Neuronal stem cell (in vitro differentiated cells): ENCODE measurements at places on chromosomes 6 and 20.

- peak; percentile 86 for DNase-seq
Measured at GRCh38 chr20:21702553-21703470, 2.7 kb upstream of the PAX1 start.

DNA sequence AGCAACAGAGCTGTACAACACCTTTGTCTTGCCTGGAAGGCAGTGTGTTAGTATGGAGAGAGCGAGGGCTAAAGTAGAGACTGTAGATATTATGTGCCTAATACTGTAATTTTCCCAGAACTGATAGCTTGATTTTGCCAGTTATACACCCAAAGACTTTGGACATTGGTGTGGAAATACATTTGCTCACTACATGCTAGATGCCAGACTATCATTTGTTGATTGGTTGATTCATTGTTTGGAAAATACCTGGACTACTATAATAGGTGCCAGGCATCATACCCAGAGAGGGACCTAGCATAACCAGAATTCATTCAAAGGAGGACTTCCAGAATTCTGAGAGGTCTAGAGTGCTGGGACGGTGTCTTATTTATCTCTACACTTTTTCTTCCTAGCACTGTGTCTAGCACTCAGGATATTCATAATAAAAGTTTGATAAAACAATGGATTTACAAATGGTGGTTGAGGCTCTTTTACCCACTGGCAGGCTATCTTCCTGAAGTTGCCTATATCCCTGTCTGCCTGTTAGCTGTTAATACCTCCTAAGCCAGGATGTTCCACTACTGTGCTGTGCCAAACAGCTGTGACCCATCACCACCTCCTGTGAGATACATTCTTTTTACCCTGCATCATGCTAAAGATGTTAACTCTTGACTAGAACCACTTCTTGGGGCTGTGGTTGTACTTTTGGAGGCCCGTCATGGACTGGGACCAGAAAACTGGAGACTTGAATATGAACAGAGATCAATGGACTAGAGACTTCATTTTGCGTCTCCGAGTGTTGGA lies 72.2 kb upstream of the FUCA2 start:
- no peak for DNase-seq

DNA sequence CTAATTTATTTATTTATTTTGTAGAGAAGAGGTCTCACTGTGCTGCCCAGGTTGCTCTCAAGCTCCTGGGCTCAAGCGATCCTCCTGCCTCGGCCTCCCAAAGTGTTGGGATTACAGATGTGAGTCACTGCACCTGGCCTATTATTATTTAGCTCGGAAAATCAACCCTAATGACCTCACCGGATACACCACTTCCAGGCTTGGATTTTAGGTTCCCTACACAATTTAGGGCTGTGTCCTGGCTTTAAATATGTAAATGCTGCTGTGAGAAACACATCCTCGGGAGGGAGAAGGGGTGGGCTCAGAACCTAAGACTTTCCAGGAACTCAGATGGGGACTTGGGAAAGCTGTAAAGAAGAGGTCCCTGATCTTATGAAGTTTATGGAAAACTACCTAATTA lies 51.0 kb upstream of the SLC32A1 start:
- no peak for DNase-seq

DNA sequence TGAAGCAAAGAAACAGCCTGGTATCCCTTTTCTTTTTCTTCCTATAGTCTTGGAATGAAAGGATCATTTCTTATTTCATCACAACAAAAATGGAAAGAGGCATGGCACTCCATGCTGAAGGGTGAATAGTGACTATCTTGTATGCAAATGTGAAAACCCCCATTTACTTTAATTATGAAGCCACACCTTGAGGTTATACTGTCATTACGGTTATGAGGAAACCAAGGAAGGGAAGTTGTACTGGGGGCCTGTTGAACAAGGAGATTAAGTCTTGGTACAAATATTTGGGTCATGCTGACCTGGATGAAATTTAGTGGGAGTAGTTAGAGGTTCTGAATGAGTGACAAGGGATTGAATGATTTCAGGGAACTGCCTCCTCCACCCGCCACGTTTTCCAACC lies 8.7 kb upstream of the STXBP5 start:
- no peak for DNase-seq

DNA sequence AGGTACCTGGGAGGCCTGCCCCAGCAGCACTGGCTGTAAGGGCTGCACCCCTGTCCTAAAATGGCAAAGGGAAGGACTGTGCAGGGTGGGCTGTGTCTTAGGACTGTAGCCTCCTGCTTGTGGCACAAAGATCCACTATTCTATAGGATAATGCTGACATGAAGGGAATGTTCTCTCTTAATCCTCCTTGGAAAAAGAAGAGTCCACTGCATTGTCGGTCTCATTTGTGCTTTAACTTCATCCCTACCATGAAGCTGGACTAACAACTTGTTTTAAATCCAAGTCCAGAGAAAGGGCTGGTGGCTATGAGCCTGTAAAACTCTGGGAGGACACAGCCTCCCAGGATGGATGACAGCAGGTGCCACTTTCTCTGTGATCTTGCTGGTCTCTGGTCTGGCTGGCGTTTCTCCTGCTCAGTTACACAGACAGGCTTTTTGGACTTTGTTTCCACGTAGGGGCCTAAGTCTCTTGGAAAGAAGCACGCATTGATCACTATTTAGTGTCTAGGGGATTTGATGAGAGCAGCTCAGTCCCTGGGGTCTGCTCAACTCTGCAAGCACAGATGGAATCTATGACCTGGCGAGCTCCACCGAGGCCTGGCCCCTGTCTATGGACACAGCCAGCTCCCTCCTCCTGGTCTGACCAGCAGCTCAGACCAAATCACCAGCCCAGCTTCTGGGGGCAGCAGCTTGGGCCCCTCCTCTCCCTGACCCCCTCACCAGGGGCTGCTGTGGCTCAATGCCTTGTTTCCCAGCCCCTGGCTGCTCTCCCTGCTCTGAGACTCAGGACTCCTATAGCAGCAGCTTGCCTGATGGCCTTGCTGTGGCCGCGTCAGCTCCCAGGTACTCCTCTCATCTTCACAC lies 4.8 kb downstream of the CST3 start:
- DNase-seq: no peak

DNA sequence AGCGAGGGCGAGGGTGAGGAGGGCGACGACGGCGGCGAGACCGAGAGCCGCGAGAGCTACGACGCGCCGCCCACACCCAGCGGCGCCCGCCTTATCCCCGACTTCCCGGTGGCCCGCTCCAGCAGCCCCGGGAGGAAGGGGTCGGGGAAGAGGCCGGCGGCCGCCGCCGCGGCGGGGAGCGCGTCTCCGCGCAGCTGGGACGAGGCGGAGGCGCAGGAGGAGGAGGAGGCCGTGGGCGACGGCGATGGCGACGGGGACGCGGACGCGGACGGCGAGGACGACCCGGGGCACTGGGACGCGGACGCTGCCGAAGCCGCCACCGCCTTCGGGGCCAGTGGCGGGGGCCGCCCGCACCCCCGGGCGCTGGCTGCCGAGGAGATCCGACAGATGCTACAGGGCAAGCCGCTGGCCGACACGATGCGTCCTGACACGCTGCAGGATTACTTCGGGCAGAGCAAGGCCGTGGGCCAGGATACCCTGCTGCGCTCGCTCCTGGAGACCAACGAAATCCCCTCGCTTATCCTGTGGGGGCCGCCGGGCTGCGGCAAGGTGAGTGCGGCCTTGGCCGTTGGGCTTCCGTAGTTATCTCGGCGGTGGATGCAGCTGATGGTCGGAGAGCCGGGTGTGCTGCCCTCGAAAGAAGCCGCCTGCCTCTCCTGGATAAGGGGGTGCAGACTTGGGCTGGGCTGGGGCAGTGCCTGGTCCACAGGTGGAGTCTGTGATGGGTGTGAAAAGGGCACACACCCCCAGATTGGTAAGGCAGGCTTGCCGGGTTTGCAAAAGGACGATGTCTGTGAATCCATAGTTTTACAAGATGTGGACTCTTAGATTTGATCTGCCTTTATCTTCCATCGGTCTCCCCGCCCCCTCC lies 938 bp downstream of the WRNIP1 start:
- peak; percentile 46 for DNase-seq
